Activated CD4-positive, alpha-beta T cell treated with anti-CD3 and anti-CD28 coated beads, Interleukin-2, amount 10 ng/mL, durations not matched to agents 24 days and 14 days (primary cell): ENCODE measurements at places on chromosomes 1 and 21. TPM values are rescaled to one million over a fixed set of nuclear protein-coding genes. Genes with fewer than 3 reads are reported as not detected.

GRCh38 chr1:205528887-205529825 lies 24.7 kb downstream of the CDK18 start:
- DNase-seq = peak; percentile 95

GRCh38 chr1:60896701-60897363 lies 185.5 kb upstream of the NFIA start:
- DNase-seq = no peak

The SPRR2G gene
- not detected in 2 replicates for total RNA-seq

GRCh38 chr1:5651473-5651872 lies 340.8 kb downstream of the NPHP4 start:
- no peak for DNase-seq

The SERTAD4 gene
- not detected in 2 replicates for total RNA-seq

The CLCA4 gene
- total RNA-seq = not detected in 2 replicates

DNA sequence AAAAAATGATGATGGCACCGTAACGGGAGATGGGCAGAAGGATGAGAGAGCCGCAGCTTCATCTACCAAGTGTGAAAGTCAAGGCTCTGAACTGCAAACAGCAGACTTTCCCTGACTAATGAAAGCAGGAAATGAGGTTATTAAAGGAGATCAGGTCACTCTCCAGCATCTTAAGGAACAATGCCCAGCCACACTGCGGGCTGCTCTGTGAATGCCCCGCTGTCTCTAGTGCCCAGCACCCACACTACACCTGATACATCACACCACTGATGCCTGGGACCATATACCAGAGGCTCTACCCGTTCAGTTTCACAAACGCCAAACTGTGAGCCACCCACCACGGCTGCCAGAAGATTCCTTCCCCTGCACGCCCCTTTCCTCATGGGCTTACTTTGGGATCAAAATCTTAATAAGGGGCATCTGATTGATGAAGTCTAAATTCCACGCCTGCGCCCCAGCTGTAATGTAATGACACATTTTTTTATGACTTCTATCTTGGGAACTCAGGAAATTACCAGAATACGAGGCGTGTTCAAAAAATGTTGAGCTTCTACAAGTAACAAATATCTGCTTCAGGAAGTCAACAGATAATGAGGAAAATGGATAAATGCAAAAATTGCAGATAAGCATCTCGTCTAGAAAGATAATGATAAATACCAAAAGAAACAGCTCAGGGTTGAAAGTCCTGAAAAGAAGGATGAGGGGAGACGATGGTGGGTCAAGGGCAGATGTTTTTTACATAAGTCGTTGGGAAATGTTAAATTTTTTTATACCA lies 72.0 kb downstream of the MIS18A start:
- DNase-seq = no peak

- no peak for DNase-seq
Measured at GRCh38 chr1:10253755-10254154, 43.4 kb downstream of the KIF1B start.

The TENT5C gene
- 3.1 and 3.5 TPM in 2 replicates for total RNA-seq

The KLHL12 gene
- 28.0 and 30.5 TPM in 2 replicates for total RNA-seq

DNA sequence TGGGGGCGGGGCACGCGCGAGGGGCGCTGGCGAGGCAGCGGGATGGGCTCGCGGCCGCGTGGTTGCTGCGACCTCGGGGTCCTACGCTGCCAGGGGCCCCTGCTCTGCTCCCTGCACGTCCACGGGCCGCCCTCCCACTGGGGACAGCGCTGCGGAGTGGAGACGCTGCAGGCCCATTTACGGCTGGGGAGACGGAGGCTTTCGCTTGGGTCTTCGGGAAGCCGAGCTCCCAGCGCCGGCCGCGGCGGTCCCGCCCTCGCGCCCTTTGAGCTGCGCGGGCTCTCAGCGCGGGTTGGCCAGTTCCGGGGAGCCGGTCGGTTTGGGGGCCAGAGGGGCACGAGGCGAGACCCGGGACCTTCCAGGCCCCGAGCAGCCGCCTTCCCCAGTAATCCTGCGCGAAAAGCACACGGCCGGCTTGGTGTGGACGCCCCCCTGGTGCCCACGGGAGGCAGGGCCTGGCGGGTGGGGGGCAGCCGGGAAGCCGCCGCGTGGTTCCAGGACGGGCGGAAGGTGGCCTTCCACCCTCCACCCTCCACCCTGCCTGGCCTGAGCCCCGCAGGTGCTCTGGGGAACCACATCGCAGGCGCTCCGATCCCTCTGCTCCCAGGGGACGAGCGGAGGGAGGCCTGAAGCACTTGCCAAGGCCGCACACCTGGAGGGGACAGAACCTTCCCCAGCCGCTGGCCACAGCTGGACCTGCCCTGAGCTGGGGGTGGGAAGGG lies 570 bp upstream of the PEX10 start:
- DNase-seq = no peak

The ADAMTS4 gene
- total RNA-seq = 0.33 and 0.66 TPM in 2 replicates

DNA sequence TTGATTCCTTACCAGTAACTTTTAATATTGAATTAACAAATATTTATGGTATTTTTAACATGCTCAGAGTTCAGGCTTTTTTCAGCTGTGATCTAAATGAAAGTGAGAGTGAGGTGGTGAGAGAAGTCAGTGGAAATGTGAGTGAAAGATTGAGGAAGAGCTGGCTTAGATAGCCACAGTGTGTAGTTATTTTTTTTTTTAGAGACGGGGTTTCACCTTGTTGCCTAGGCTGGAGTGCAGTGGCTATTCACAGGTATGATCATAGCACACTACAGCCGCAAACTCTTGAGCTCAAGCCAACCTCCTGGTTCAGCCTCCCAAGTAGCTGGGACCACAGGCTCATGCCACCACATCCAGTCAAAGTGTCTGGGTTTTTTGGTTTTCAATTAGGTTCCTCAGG lies 10.9 kb downstream of the RNF11 start:
- no peak for DNase-seq

- DNase-seq = no peak
Measured at GRCh38 chr21:27831177-27831576, 864.3 kb upstream of the ADAMTS5 start.

- DNase-seq = peak; percentile 86
Measured at GRCh38 chr1:46246548-46247435, 771 bp upstream of the RAD54L start.

The FCRL1 gene
- total RNA-seq = not detected in 2 replicates
